Endodermal cell (in vitro differentiated cells): ENCODE measurements at places on chromosomes 11 and 22. TPM values are rescaled to one million over a fixed set of nuclear protein-coding genes. Genes with fewer than 3 reads are reported as not detected.
A peak's percentile ranks its signal among the peaks of the same experiment; 100 is the strongest.

GRCh38 chr11:20597154-20597679 lies 2.2 kb upstream of the SLC6A5 start:
- H3K36me3 ChIP-seq: no peaks in the 10 kb centered on the region
- H3K4me3 ChIP-seq: no peak overlapping the region
- peaks cover 93% of the 10 kb centered on the region for H3K27me3 ChIP-seq
- no peak overlapping the region for H3K27ac ChIP-seq

Gene CELSR1
- 27.6 and 34.1 TPM in 2 replicates for total RNA-seq

GRCh38 chr11:70460964-70461363 lies 62.6 kb downstream of the CTTN start:
- H3K27ac ChIP-seq: no peak overlapping the region
- no peaks in the 10 kb centered on the region for H3K27me3 ChIP-seq
- H3K4me3 ChIP-seq: no peak overlapping the region
- H3K4me1 ChIP-seq: no peaks in the 10 kb centered on the region
- H3K36me3 ChIP-seq: no peaks in the 10 kb centered on the region

Gene RIC3
- total RNA-seq: 23.5 to 25.9 TPM (median 23.6 TPM) in 3 replicates

- no peak for DNase-seq
- H3K4me1 ChIP-seq: peaks cover 16% of the 10 kb centered on the region
- H3K27me3 ChIP-seq: no peaks in the 10 kb centered on the region
- H3K36me3 ChIP-seq: no peaks in the 10 kb centered on the region
- no peak overlapping the region for H3K4me3 ChIP-seq
Observed at GRCh38 chr11:91947215-91947820, 277.3 kb upstream of the FAT3 start.

GRCh38 chr11:103953797-103954486 lies 82.5 kb upstream of the DDI1 start:
- H3K27ac ChIP-seq: no peak overlapping the region
- no peaks in the 10 kb centered on the region for H3K4me1 ChIP-seq
- DNase-seq: no peak
- H3K27me3 ChIP-seq: no peaks in the 10 kb centered on the region
- no peak overlapping the region for H3K4me3 ChIP-seq

- H3K36me3 ChIP-seq: no peaks in the 10 kb centered on the region
- H3K4me1 ChIP-seq: peaks cover 18% of the 10 kb centered on the region
- no peak overlapping the region for H3K4me3 ChIP-seq
- no peaks in the 10 kb centered on the region for H3K27me3 ChIP-seq
- no peak overlapping the region for H3K27ac ChIP-seq
Observed at GRCh38 chr11:132463295-132464002, 1068.9 kb downstream of the OPCML start.

GRCh38 chr22:46842606-46843005 lies 80.2 kb downstream of the TBC1D22A start:
- H3K4me1 ChIP-seq: no peaks in the 10 kb centered on the region
- no peak overlapping the region for H3K4me3 ChIP-seq
- H3K36me3 ChIP-seq: no peaks in the 10 kb centered on the region
- peak; percentile 27 for DNase-seq

GRCh38 chr11:113814181-113814580 lies 34.6 kb downstream of the CLDN25 start:
- H3K4me3 ChIP-seq: no peak overlapping the region
- peaks cover 70% of the 10 kb centered on the region for H3K36me3 ChIP-seq
- peak overlapping the region; percentile 88 for H3K27ac ChIP-seq
- no peaks in the 10 kb centered on the region for H3K27me3 ChIP-seq
- DNase-seq: no peak

Gene TMEM151A
- total RNA-seq: not detected in 3 replicates

GRCh38 chr11:68843703-68844312 lies 2.1 kb upstream of the CPT1A start:
- H3K4me1 ChIP-seq: no peaks in the 10 kb centered on the region
- H3K4me3 ChIP-seq: peak overlapping the region; percentile 75
- peak; percentile 96 for DNase-seq
- H3K36me3 ChIP-seq: no peaks in the 10 kb centered on the region

GRCh38 chr11:74682731-74683278 lies 48.4 kb downstream of the CHRDL2 start:
- peak; percentile 49 for DNase-seq
- H3K4me3 ChIP-seq: no peak overlapping the region
- H3K27ac ChIP-seq: no peak overlapping the region

DNA sequence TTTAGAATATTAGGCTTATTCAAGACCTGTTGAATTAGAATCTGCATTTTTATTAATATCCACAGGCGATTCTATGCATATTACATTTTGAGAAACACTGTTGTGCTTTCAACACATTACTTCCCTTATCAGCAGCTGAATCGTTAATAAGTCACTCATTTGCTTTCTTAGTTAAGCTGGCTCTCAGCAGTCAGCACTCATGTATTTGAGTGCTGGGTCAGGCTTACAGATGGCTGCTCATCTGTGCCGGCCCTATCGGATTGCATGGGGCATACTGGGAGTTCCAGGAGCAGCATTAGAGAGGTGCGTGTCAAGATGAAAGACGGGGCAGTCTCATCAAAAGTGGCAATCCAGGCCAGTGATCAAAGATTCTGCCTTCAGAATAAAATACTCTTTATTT lies 10.8 kb upstream of the OR51L1 start:
- no peak overlapping the region for H3K27ac ChIP-seq
- H3K4me3 ChIP-seq: no peak overlapping the region
- no peaks in the 10 kb centered on the region for H3K27me3 ChIP-seq
- no peaks in the 10 kb centered on the region for H3K4me1 ChIP-seq
- DNase-seq: peak; percentile 51
- no peaks in the 10 kb centered on the region for H3K36me3 ChIP-seq

Gene C11orf86
- not detected in 3 replicates for total RNA-seq

DNA sequence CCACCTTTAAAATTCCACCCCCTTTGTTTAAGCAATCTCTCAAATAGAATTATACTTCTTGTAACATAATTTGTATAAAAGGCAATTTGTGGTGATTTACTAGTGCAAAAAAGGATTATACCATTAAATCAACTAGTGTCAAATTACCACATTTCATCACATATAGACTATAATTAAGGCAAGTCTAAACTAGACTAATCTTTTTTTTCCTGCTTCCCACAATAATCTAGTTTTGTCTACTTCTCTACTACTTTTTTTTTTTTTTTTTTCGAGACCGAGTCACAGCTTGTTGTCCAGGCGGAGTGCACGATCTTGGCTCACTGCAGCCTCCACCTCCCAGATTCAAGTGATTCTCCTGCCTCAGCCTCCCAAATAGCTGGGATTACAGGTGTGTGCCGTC lies 36.1 kb upstream of the FZD4 start:
- no peaks in the 10 kb centered on the region for H3K36me3 ChIP-seq
- DNase-seq: no peak
- no peak overlapping the region for H3K4me3 ChIP-seq
- peaks cover 14% of the 10 kb centered on the region for H3K4me1 ChIP-seq

Gene GRAP2
- 0.09 to 0.90 TPM (median 0.11 TPM) in 3 replicates for total RNA-seq

GRCh38 chr22:19974268-19974861 lies 32.7 kb upstream of the TXNRD2 start:
- peak overlapping the region; percentile 90 for H3K27ac ChIP-seq
- H3K4me1 ChIP-seq: peaks cover 9% of the 10 kb centered on the region
- peak; percentile 95 for DNase-seq
- H3K27me3 ChIP-seq: no peaks in the 10 kb centered on the region
- peaks cover 17% of the 10 kb centered on the region for H3K36me3 ChIP-seq

GRCh38 chr11:65698205-65698604 lies 13.8 kb upstream of the KAT5 start:
- H3K27ac ChIP-seq: no peak overlapping the region
- peaks cover 13% of the 10 kb centered on the region for H3K27me3 ChIP-seq
- DNase-seq: no peak
- H3K36me3 ChIP-seq: no peaks in the 10 kb centered on the region

- peaks cover 30% of the 10 kb centered on the region for H3K4me1 ChIP-seq
- no peaks in the 10 kb centered on the region for H3K27me3 ChIP-seq
- H3K36me3 ChIP-seq: peaks cover 3% of the 10 kb centered on the region
Observed at GRCh38 chr11:27209562-27210005, 153.4 kb downstream of the CCDC34 start.

Gene OR6A2
- 0.32 and 0.51 TPM in 2 replicates for total RNA-seq

Gene NDUFC2
- 74.9 to 275 TPM (median 226 TPM) in 3 replicates for total RNA-seq

DNA sequence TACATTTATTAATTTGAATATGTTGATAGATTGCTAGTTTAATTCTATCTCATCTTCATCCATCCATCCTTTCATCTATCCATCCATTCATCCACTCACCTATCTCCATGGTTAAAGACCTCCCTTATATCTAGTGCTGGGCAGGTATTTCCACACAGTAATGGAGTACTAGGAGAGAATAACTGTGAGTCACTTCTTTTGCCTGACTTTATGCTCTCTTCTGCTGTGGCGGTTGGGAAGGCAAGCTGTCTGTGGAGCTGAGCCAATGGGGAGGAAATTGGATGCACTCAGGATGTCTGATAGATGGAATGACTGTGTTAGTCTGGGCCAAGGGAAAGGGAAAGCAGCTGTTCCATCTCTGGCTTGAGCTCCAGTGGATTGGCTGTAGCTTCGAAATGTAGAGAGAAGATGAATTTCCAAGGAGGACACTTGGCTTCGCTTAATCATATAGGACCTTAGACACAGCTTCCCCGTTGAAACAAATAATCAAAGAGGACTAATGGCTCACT lies 60.3 kb downstream of the NELL1 start:
- DNase-seq: no peak
- no peaks in the 10 kb centered on the region for H3K4me1 ChIP-seq
- no peaks in the 10 kb centered on the region for H3K36me3 ChIP-seq
- no peak overlapping the region for H3K27ac ChIP-seq
- no peak overlapping the region for H3K4me3 ChIP-seq

DNA sequence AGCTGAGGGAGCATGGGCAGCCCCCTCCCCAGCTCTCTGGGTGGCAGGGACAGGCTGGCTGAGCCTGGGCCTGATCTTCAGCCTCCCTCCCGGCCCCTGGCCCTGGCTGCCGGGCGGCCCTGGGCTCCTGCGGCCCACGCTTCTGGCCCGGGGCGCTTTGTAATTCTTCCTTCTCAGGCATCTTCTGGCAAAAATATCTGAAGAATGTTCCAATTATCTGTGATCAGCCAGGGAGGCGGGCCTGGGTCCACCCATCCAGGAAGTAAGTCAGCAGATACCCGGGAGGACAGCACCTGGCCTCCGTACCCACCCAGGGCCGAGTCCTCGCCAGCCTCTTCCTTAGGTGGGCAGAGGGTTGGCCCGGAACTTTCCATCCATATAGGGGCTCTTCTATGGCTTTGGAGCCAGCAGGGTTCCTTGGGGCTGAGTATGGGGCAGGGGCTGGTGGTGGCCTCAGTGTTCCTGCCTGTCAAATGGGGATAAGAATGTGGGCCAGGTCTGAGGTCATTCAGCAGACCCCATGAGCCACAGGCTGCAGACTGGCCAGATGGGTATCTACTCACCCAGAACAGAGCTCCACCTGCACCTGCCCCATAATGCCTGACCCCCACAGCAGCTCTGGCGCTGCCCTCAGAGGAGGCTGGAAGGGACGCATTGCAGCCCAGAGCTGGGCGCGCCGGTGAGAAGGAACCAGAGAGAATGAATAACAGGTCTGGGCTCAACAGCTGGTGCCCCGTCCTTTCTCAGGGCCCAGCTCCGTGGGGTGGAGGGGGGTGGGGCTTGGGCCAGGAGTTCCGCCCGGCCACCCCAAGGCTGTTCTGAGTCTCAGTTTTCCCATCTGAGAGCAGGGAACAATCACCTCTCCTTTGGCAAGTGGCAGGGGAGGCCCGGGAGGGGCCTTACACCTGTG lies 16.2 kb downstream of the WNT7B start:
- peak; percentile 74 for DNase-seq
- no peaks in the 10 kb centered on the region for H3K27me3 ChIP-seq
- no peak overlapping the region for H3K27ac ChIP-seq
- H3K36me3 ChIP-seq: no peaks in the 10 kb centered on the region

- DNase-seq: no peak
- no peaks in the 10 kb centered on the region for H3K27me3 ChIP-seq
- H3K4me1 ChIP-seq: peaks cover 3% of the 10 kb centered on the region
- no peak overlapping the region for H3K27ac ChIP-seq
- H3K36me3 ChIP-seq: peaks cover 10% of the 10 kb centered on the region
- no peak overlapping the region for H3K4me3 ChIP-seq
Observed at GRCh38 chr11:117193130-117194020, 5.8 kb upstream of the TAGLN start.

DNA sequence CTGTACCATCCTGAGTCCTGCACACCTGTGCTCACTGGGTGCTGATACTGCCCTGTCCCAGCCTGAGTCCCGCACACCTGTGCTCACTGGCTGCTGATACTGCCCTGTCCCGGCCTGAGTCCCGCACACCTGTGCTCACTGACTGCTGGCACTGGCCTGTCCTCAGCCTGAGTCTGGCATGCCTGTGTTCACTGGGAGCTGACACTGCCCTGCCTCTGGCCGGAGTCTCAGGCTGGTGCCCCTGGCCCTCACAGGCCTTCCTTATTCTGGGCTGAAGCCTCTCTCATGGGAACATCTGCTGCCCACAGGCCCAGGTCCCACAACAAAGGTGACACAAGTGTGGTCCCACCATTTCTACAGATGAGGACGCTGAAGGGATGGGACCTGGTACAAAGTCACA lies 115.1 kb downstream of the MPPED1 start:
- H3K27me3 ChIP-seq: no peaks in the 10 kb centered on the region
- H3K27ac ChIP-seq: no peak overlapping the region
- no peak overlapping the region for H3K4me3 ChIP-seq

DNA sequence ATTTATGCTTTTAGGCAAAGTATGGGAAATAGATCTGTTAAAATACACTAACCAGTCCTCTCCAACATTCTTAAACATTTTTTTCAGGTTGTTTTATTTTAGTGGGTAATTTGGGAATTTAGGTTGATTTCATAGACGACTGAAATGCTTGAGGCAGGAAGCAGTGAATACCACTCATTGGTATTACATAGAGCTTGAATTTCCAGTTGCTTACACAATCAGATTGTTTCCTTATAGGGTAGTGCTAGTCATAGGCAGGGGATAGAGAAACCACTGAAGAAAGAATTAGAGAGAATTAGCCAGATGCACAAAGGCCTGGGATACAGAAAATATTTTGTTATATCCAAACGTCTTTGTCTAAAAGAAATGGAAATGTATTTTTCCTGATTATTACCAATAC lies 23.9 kb upstream of the LYVE1 start:
- H3K27me3 ChIP-seq: no peaks in the 10 kb centered on the region
- H3K27ac ChIP-seq: no peak overlapping the region
- H3K4me1 ChIP-seq: peaks cover 9% of the 10 kb centered on the region
- H3K36me3 ChIP-seq: no peaks in the 10 kb centered on the region
- DNase-seq: no peak

DNA sequence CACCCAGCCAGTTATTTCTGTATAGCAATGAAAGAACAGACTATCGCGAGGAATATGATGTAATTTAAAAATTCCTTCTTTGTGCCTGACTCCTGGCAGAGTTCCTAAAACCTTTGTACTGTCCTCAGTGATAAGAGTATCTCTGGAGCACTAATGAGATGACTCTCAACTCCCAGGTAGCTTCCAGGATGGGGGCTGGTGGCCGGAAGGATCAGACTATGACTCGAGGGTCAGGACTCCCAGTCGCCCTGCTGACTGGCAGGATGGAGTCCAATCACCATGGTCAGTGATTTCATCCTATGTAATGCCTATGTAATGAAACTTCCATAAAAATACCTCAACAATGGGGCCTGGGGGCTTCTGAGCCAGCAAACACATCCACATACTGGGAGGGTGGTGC lies 135.1 kb downstream of the SHANK2 start:
- peaks cover 4% of the 10 kb centered on the region for H3K4me1 ChIP-seq
- H3K36me3 ChIP-seq: peaks cover 4% of the 10 kb centered on the region
- no peak overlapping the region for H3K4me3 ChIP-seq

Gene CHST1
- 1.0 to 1.6 TPM in 2 of 3 replicates, not detected in the other for total RNA-seq

Gene NAALAD2
- total RNA-seq: 7.4 to 9.1 TPM (median 8.8 TPM) in 3 replicates

Gene TXN2
- total RNA-seq: 52.9 to 57.7 TPM (median 56.3 TPM) in 3 replicates
